ENCODE measurements at places on chromosomes 13 and 19. TPM values are rescaled to one million over a fixed set of nuclear protein-coding genes. Genes with fewer than 3 reads are reported as not detected.
A peak's percentile ranks its signal among the peaks of the same experiment; 100 is the strongest.

The TMEM145 gene
- total RNA-seq, result not detected

GRCh38 chr13:26423629-26424028 is 133.9 kb upstream of the WASF3 start:
- no peak for DNase-seq

- no peak for DNase-seq
These were observed 34.3 kb downstream of the N4BP2L2 start for GRCh38 chr13:32504263-32504662.

DNA sequence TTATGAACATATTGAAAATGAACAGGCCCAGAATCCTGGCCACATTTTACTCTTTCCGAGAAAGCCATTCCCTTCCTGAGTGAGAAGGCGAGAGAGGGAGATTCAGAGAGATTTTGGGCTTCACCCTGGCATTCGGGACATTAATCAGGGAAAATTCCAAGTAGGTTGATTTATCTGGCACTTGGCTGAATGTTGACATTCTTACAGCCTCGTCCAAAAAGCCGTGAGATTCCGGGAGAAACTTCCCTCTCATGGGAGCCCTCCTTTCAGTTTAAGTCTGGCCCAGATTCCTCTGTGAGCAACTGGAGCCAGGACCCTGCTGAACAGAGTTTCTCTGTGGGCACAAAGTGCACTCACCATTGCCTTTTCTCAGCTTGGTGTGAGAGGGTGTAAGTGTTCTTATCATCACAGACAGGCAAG is 129.2 kb upstream of the PEG3 start:
- no peak for DNase-seq

The IGFL4 gene
- total RNA-seq, result not detected

GRCh38 chr13:52887165-52887564 is 38.7 kb upstream of the PCDH8 start:
- no peak for DNase-seq

DNA sequence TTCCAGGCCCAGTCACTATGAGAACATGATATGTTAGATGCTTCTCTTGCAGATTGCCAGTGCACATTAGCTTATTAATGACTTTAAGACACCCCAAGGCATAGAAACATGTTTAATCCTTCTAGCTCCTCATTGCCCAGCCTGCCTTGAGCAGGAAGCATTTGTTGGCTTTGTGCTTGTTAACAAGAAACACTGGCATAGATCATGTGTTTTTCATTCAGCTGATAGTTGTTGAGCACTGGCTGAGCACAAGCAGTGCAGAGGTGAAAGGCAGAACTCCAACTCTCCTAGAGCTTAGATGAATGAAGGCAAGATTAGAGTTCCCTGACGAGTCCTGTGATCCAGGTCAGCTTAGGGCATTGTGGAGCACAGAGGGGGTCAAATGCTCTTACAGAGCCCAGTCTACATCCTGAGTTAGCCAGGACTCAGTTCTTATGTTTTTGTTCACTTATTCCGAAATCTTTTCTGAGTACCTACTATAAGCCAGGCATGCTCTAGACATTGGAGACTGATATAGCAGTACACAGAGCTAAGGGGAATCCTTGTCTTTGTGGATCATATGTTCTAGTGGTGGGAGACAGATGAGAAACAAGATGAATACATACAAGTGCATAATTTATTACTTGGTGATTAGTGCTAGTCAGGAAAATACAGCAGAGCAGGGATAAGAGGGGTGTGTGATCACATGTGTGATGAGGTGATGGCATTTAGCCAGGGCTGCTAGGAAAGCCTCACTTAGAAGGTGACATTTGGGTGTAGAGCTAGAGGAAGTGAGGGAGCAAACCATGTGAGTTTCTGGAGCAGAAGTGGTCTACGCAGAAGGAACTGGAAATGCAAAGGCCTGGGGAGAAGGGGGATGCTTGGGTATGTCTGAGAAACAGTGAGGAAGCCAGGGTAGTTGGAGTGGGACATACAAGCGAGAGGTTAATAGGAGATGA is 101.2 kb downstream of the WASF3 start:
- DNase-seq, result no peak

GRCh38 chr13:99322297-99323103 is 15.3 kb upstream of the GPR183 start:
- no peak for DNase-seq

DNA sequence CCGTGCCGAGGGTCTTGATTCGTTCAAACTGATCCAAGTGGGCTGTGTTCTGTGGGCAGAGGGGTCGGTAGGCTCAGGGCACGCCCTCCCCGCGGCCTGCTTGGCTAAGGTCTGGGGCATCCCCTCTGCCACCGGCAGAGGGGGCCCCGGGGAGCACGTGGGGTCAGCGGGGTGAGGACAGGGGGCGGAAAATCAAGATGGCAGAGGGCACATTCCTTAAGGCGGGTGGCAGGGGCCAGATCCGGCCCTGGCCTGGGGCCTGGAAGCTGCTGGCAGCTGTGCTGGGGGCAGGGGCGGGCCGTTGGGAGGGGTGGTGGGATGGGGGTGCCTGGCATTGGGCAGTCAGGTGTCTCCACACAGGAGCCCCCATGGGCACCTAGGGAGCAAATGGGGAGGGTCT is 10.7 kb downstream of the PRKACA start:
- no peak for DNase-seq

- DNase-seq, result peak; percentile 81
These were observed 14.5 kb downstream of the FFAR2 start for GRCh38 chr19:35462476-35462953.

GRCh38 chr13:108551674-108552073 is 77.7 kb upstream of the MYO16 start:
- DNase-seq, result no peak

The TMEM38A gene
- total RNA-seq, result 1.0 TPM

GRCh38 chr19:7679771-7680605 is 645 bp upstream of the TRAPPC5 start:
- DNase-seq, result no peak

DNA sequence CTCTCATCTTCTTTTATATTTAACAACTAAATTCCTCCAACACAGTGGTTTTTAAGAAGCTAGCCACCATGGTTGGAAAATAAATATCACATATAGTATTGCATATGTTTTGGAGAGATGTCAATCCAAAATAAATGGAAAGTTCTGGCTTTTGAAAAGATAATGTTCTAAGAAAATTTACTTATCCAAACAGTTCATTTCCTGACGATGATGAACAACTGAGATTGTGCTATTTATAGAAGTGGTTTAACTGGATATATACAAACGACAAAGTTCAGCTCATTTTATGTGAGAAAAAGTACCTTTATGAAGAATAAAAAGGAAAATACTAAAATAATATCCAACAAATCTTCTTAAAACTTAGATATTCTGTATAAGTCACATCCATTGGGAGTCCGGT is 174.7 kb downstream of the MZT1 start:
- DNase-seq, result no peak

DNA sequence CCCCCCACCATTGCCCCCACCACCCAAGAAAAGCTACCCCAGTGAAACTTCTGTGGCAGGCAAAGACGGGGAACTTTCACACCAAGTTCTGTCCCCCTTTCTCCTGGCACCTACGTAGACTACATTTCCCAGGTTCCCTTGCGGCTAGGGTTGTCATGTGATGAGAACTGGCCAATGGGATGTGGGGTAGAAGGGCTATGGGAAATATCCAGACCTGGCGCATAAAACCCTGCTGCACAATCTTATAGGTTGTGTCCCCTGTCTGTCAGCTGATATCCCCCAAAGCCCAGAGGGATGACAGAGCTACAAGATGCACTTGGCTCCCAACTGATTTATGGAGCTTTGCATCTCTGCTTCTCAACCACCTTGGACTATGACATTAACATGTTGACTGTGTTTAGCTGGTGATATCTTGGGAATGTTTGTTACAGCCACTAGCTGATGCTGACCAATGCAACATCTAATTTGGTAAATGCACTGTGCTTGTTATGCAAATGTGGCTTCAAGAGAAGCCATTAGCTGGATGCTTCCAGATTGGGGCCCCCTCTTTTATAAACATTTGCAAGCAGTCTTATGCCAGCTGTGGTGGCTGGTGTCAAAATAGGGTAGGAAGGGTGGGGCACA is 6.1 kb downstream of the SH2D3A start:
- DNase-seq, result no peak

DNA sequence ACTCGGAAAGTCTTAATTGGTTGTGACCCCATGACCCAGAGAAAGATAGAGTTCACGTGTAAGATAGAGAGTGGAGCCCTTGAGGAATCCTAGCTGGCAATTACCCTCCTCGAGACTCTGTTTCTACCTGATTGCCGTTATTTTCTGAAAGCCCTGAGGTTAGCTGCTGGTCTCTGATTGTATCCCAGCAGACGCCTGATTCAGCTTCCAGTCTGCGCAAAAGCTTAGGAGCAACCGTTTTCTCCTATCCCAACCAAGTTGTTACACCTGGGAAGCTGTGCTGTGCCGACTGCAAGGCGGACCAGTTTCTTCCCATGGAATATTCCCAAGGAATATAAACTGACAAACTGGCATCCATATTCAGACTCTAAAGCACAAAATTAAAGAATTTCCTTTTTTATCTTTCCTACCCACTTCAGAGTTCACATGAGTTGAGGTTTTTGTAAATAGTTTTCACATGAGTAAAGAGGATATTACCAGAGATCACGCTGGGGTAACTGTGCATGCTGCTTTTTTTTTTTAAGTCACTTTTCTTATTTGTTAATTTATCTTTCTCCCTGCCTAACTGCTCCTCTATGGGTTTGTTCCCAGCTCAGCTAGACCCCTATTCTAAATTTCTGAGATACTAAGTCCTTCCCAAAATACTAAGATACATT is 1.5 kb upstream of the TRPC4 start:
- no peak for DNase-seq

GRCh38 chr13:61988810-61989209 is 573.2 kb upstream of the PCDH20 start:
- DNase-seq, result no peak

The GRK1 gene
- total RNA-seq, result not detected

The IQCN gene
- total RNA-seq, result 26.5 TPM

The CD70 gene
- total RNA-seq, result 24.3 TPM

- no peak for DNase-seq
These were observed 1586.1 kb downstream of the OLFM4 start for GRCh38 chr13:54614726-54615125.

GRCh38 chr13:44309794-44310757 is 63.5 kb upstream of the SERP2 start:
- DNase-seq, result no peak

GRCh38 chr13:29210676-29211075 is 384.8 kb downstream of the SLC7A1 start:
- no peak for DNase-seq

- DNase-seq, result no peak
These were observed 5.4 kb upstream of the MCF2L start for GRCh38 chr13:112963641-112964040.

The CYP2B6 gene
- total RNA-seq, result not detected

- DNase-seq, result peak; percentile 60
These were observed at the start of gene ZNF135 for GRCh38 chr19:58059003-58059670. TSS of gene ZNF135 (plus strand) at chr19:58059282. CDS start at chr19:58060003, 721 bp downstream.

DNA sequence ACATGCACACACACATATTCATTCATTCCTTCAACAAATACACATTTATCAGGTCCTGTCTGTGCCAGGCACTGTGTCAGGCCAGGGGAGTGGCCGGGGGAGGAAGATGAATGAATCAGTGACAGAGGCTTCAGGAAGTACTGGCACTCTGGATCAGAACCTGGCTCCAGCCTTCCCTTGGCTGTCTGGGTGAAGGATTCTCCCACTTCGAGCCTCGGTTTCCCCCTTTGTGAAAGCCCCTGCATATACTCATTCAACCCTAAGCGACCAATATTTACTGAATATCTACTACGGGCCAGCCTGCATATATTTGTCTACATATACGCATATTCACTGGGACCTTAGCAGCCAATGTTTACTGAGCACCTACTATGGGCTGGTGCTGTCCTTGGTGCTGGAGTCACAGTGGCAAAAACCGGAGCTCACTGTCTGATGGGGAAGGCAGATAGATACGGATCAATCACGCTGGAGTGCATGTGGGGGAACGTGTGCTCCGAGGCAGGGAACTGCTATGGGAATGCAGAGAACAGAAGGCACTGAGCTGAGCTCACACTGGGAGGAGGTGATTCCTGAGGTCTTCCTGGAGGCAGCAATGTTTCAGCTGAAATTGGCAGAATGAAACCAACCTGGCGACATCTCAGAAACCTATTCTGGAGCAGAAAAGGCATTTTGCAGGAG is 636 bp upstream of the ZNF579 start:
- peak; percentile 27 for DNase-seq

GRCh38 chr13:100240109-100240779 is 151.4 kb downstream of the PCCA start:
- DNase-seq, result no peak

- DNase-seq, result no peak
These were observed 151.7 kb downstream of the DLEU7 start for GRCh38 chr13:50691681-50692263.

The ADGRE2 gene
- 2.1 TPM for total RNA-seq

DNA sequence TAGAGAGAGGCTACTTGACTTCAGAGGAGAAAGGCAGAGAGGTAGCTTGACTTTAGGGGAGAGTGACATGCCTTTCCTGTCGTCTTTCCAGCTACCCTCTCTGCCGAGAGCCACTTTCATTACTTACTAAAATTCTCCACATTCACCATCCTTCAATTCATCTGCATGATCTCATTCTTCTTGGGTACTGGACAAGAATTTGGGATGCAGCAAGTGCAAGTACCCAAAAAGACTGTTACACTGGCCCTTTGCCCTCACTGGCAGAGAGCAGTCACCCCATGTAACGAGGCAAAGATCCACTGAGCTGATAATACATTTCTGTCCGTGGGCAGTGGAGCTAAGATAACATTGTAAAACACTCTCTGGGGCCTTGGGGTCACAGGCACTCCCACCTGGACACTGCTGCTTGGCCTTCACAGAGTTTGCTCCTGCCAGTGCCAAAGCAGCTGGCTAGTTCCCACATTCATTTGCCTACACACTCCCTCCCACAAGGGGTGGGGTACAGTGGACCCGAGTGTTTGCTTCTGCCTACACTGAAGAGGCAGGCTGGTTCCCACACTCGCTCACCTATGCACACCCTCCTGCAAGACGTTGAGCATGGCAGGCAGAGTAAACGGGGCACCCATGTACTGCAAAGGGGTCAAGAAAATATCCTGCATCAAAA is 1276.9 kb upstream of the PCDH9 start:
- DNase-seq, result no peak

DNA sequence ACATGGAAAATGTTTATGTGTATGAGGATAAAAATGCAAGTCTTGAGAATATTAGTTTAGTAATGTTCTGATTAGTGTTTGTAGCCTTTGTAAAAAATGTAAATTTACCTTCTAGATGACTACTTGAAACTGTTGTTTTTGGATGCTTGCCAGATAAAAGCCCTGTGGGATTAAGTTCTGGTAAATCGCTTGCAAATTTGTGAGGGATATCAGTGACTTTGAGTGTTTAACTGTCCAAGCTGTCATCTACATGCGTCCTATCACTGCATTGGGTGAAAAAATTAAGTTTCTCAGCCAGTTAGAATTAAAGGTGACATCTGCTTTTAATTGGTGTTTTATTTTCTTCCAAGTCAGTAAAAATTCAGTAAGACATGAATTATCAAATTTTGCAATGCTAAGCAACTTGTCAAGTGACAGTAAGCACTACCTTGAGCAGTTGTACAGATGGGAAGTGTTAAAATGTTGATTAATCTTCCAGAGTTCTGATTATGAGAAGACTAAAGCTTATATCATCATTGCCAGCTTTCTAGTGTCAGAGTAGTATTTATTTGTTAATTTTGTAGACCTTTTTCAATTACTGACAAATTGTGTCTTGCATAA is 88.0 kb downstream of the PCCA start:
- no peak for DNase-seq

The EML2 gene
- 90.0 TPM for total RNA-seq

The PLIN3 gene
- total RNA-seq, result 28.6 TPM
